ENCODE measurements at places on chromosomes 1 and 21.

DNA sequence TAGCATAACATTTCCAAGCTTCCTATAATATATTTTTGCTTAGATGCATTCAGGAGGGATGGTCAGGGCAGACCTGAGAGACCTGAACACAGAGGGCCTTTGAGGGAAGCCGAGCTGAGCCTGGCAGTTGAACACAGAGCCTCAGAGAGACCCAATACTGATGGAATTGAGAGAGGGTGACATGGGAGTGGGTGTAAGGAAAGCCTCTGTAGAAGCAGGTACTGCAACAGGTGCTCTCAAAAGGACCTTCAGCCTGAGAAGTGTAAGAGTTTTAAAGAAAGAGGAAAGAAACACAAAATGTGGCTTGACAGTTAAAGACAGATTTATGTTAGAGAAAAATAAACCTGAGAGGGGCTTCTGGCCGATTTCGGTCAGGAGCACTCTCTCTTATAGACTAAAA, 73.9 kb upstream of the PGBD5 start:
- DNase-seq = no peak

- DNase-seq = no peak
Observed at GRCh38 chr1:203179667-203180005, 4.0 kb upstream of the MYBPH start.

DNA sequence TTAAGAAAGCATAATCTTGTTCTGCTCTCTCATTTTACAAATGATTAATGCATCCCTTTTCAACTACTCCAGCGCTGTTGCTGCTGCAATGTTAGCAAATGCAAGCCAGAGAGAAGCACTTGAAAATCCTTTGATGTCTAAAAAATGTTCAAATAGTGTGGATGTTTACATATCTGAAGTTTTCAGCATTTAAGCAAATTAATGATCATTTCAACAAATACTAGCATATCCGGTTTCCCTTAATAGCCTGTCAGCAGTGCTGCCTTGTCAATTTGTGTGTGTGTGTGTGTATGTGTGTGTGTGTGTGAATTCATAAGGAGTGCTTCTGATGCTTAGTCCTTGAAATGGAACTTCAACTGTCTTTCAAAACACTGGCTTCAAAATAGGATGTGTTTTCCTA, 48.1 kb upstream of the WNT2B start:
- DNase-seq = no peak

DNA sequence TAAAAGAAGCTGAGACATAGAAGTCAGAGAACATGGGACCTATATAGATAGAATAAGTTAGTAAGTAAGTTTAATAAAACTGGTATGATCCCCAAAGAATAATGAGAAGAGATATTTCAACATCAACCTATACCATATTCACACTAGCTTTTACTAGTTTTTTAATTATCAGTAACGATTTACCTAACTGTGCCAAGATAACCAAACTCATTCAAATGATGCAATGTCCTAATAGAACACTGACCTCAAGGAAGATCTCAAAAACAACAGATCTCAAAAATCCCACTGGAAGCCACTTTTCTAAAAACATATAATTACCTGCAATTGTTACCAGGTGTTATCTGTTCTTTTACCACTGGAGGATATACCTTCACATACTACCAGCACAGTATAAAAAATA, 38.7 kb downstream of the ANKRD13C start:
- DNase-seq = no peak

GRCh38 chr1:44602634-44603628, 71.3 kb downstream of the TMEM53 start:
- no peak for DNase-seq

GRCh38 chr1:223878598-223879325, 33.0 kb upstream of the TP53BP2 start:
- no peak for DNase-seq

Data from activated T-helper 1 cell treated with Interleukin-2 at 50 U/mL for 16 hours (primary cell).